ENCODE measurements at places on chromosomes 16 and 17. TPM values are rescaled to one million over a fixed set of nuclear protein-coding genes. Genes with fewer than 3 reads are reported as not detected.

GRCh38 chr17:48100591-48101011, 677 bp downstream of the CBX1 start:
- H3K36me3 ChIP-seq: no peaks in the 10 kb centered on the region
- H3K4me3 ChIP-seq: peak overlapping the region; percentile 96
- H3K4me1 ChIP-seq: peaks cover 13% of the 10 kb centered on the region
- peak overlapping the region; percentile 68 for H3K27ac ChIP-seq

DNA sequence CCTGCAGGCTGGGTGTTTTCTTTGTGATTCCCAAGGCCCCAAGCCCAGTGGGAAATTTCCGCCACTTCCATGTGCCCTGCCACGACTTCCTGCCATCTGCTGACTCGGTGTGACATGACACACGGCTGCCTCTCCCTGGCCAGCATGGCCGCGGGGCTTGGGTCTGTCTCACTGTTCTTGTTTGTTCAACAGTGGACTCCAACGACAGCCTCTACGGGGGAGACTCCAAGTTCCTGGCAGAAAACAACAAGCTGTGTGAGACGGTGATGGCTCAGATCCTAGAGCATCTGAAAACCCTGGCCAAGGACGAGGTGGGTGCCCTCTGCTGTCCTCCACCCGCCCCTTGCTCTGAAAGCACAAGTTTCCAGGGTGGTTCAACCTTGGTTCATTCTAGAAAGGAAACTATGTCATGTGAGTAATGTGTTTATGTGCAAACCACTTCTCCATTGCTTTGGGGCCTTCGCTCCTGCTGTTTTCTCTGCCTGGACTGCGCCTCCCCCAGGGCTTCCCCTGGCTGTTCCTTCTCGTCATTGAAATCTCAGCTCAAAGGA, 26.8 kb downstream of the KNOP1 start:
- H3K36me3 ChIP-seq: no peaks in the 10 kb centered on the region
- H3K27me3 ChIP-seq: no peaks in the 10 kb centered on the region
- peaks cover 4% of the 10 kb centered on the region for H3K4me1 ChIP-seq
- no peak overlapping the region for H3K27ac ChIP-seq

GRCh38 chr17:76515274-76515949, 14.2 kb upstream of the RHBDF2 start:
- no peak overlapping the region for H3K4me3 ChIP-seq
- no peaks in the 10 kb centered on the region for H3K36me3 ChIP-seq
- H3K27ac ChIP-seq: no peak overlapping the region
- peaks cover 7% of the 10 kb centered on the region for H3K4me1 ChIP-seq

- H3K4me1 ChIP-seq: no peaks in the 10 kb centered on the region
- peak; percentile 25 for DNase-seq
- H3K36me3 ChIP-seq: no peaks in the 10 kb centered on the region
- no peaks in the 10 kb centered on the region for H3K27me3 ChIP-seq
- no peak overlapping the region for H3K4me3 ChIP-seq
- H3K27ac ChIP-seq: no peak overlapping the region
These were observed 357.6 kb upstream of the C16orf82 start for GRCh38 chr16:26709175-26709574.

CIBAR2 gene
- total RNA-seq: not detected

TSEN54 gene
- 123 TPM for total RNA-seq

- no peaks in the 10 kb centered on the region for H3K27me3 ChIP-seq
- peak; percentile 73 for DNase-seq
- peaks cover 10% of the 10 kb centered on the region for H3K36me3 ChIP-seq
- peaks cover 39% of the 10 kb centered on the region for H3K4me1 ChIP-seq
- H3K27ac ChIP-seq: no peak within 1 kb of the TSS
These were observed at the start of gene CACNB1 for GRCh38 chr17:39197380-39198185. CACNB1 (minus strand) TSS chr17:39197669; CDS start chr17:39197495, 174 bp downstream.

GRCh38 chr16:76941113-76941512, 249.9 kb upstream of the MON1B start:
- H3K27ac ChIP-seq: no peak overlapping the region
- H3K4me3 ChIP-seq: no peak overlapping the region
- H3K4me1 ChIP-seq: no peaks in the 10 kb centered on the region
- no peaks in the 10 kb centered on the region for H3K36me3 ChIP-seq

DNA sequence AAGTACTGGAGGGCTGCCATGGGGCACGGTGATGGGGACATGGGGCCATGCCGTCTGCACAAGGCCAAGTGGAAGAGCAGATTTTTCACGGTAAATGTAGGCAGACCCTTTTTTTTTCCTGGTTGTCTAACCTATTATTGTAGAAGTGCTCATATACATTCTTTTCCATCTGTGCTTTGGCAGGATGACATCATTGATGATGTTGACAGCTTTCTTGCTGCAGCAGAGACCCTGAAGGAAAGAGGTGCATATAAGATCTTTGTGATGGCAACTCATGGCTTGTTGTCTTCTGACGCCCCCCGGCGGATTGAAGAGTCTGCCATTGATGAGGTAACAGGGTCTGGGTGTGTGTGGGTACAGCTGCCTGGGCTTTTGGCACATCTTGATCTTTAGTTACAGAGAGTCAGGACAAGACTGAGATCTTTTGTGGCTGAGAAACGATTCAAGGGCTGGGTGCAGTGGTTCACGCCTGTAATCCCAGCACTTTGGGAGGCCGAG, 23.3 kb upstream of the SLC5A10 start:
- H3K4me3 ChIP-seq: no peak overlapping the region
- no peak overlapping the region for H3K27ac ChIP-seq
- peaks cover 9% of the 10 kb centered on the region for H3K4me1 ChIP-seq
- DNase-seq: no peak
- H3K27me3 ChIP-seq: no peaks in the 10 kb centered on the region

DNA sequence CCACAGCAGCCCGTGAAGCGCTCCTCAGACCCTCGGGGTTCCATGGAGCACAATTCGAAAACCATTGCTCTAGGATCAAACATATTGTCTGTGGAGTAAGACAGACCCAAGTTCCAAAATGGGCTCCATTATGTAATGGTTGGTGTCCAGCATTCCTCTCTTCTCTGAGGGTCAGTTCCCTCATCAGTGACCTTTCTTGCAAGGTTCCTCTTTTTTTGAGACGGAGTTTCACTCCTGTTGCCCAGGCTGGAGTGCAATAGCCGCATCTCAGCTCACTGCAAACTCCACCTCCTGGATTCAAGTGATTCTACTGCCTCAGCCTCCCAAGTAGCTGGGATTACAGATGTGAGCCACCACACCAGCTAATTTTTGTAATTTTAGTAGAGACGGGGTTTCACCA, 28.4 kb downstream of the PLXDC1 start:
- no peak overlapping the region for H3K27ac ChIP-seq
- DNase-seq: peak; percentile 13
- no peaks in the 10 kb centered on the region for H3K4me1 ChIP-seq
- H3K36me3 ChIP-seq: no peaks in the 10 kb centered on the region
- H3K27me3 ChIP-seq: no peaks in the 10 kb centered on the region

- H3K27ac ChIP-seq: no peak overlapping the region
- DNase-seq: no peak
- no peaks in the 10 kb centered on the region for H3K27me3 ChIP-seq
- H3K36me3 ChIP-seq: no peaks in the 10 kb centered on the region
These were observed 60.1 kb downstream of the AIPL1 start for GRCh38 chr17:6374761-6375312.

- H3K4me1 ChIP-seq: no peaks in the 10 kb centered on the region
- no peaks in the 10 kb centered on the region for H3K27me3 ChIP-seq
- H3K36me3 ChIP-seq: no peaks in the 10 kb centered on the region
- H3K27ac ChIP-seq: no peak overlapping the region
- no peak for DNase-seq
- H3K4me3 ChIP-seq: no peak overlapping the region
These were observed 9.7 kb downstream of the PRR29 start for GRCh38 chr17:64007838-64008282.

DNA sequence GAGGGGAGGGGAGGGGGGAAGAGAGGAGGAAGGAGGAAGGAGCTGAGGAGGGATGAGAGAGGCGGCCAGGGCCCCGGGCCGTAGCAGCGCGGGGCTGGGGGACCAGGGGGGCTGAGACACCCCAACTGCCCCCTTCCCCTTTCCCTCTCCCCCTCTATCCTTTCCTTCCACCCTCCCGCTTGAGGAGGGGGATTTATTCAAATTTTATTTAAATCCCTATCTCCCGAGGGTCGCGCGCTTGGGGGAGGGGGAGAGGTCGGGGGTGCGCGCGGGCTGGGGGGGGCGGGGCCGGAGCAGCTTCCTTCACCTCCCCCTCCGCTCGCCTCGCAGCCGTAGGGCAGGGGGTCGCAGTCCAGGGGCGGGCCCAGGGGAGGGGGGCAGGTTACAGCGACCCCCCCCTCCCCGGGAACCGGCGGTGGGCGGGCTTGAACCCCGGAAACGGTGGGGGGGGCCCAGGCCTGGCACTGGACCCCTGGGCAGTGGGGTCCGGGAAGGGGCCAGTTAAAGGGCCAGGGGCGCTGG, at the start of gene FBXL19:
TSS of gene FBXL19 (plus strand) at position 19 of the 522 bp plus-strand sequence. CDS start 2,183 bp downstream, outside the sequence.
- peak within 1 kb of the TSS; percentile 92 for H3K27ac ChIP-seq
- peak within 1 kb of the TSS; percentile 66 for H3K4me3 ChIP-seq
- DNase-seq: no peak
- H3K36me3 ChIP-seq: no peaks in the 10 kb centered on the region
- no peaks in the 10 kb centered on the region for H3K27me3 ChIP-seq

DNA sequence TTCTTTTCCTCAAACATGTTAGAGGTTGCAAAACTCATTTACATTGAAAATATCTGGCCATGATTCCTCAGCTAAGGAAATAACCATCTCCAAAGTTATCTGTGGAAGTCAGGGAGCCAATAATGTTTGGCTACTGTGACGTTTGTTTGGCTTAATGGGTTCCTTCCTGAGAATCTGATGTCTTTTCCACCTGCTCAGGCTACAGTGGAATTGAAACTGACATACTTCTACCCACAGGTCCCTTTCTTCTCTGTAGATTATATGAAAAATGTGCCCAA, 221.1 kb upstream of the XYLT1 start:
- no peaks in the 10 kb centered on the region for H3K27me3 ChIP-seq
- no peaks in the 10 kb centered on the region for H3K4me1 ChIP-seq
- H3K27ac ChIP-seq: no peak overlapping the region
- no peaks in the 10 kb centered on the region for H3K36me3 ChIP-seq
- H3K4me3 ChIP-seq: no peak overlapping the region

Measured in body of pancreas (tissue), 4 donors.